ENCODE measurements at places on chromosomes 1 and 21. TPM values are rescaled to one million over a fixed set of nuclear protein-coding genes. Genes with fewer than 3 reads are reported as not detected.

DNA sequence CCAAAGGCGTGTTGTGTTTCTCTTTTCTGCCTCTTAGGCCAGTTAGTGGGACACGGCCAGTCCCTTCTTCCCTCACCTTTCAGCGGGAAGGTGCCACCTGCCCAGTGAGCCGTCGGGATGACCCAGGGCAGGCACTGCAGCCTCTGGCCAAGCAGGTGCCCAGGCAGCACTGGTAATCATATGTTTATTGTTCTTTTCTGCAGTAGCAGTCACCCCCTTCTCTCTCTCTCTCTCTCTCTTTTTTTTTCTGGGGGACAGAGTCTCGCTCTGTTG lies 38.2 kb downstream of the CRYAA start:
- no peak overlapping the region for H3K4me3 ChIP-seq
- DNase-seq: no peak
- no peaks in the 10 kb centered on the region for H3K27me3 ChIP-seq
- H3K4me1 ChIP-seq: peaks cover 12% of the 10 kb centered on the region
- no peak overlapping the region for H3K27ac ChIP-seq
- H3K36me3 ChIP-seq: no peaks in the 10 kb centered on the region

DNA sequence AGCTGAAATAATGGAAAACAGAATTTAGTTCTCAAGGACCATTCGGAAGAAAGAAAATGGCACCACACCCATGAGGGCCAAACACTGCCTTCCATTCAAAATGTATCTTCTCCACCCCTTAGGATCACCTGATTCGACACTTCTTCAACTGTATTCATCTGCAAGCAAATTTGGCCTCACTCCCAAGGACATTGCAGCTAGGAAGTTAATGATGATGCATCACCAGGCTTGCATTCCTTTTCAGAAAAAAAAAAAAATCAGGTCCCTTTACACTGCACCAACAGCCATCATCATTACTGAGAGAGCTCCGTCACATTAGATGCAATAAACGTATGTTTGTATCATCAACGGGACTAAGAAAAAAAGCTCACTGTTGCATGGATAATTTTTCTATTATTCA lies 368.3 kb downstream of the PCP4 start:
- H3K4me1 ChIP-seq: no peaks in the 10 kb centered on the region
- no peak overlapping the region for H3K4me3 ChIP-seq
- no peak overlapping the region for H3K27ac ChIP-seq
- DNase-seq: no peak
- no peaks in the 10 kb centered on the region for H3K36me3 ChIP-seq

DNA sequence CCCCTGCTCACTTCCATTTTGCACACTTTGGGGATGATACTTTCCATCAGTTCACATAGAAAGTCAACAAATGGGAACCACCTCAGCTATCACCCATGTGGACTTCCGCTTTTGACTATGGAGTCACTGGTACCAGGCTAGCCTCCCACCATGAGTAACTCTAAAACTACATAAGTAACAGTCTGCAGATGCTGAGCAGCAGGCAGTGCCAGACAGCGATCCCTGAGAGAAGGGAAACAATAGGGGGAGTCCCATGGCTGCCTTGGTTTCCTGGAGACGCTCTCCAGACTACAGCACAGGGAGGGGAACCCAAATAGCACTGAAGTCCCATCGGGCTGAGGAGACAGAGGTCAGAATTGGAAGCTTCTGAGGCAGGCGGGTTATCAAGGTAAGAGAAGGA lies 2.8 kb upstream of the TFF2 start:
- no peak overlapping the region for H3K27ac ChIP-seq
- no peaks in the 10 kb centered on the region for H3K4me1 ChIP-seq
- H3K4me3 ChIP-seq: no peak overlapping the region
- no peak for DNase-seq

GRCh38 chr1:49293016-49293415 lies 516.3 kb upstream of the BEND5 start:
- H3K27me3 ChIP-seq: no peaks in the 10 kb centered on the region
- H3K27ac ChIP-seq: no peak overlapping the region
- H3K4me3 ChIP-seq: no peak overlapping the region
- H3K36me3 ChIP-seq: no peaks in the 10 kb centered on the region
- no peak for DNase-seq

GRCh38 chr1:115609021-115609420 lies 32.7 kb upstream of the VANGL1 start:
- H3K36me3 ChIP-seq: no peaks in the 10 kb centered on the region
- no peaks in the 10 kb centered on the region for H3K27me3 ChIP-seq

DNA sequence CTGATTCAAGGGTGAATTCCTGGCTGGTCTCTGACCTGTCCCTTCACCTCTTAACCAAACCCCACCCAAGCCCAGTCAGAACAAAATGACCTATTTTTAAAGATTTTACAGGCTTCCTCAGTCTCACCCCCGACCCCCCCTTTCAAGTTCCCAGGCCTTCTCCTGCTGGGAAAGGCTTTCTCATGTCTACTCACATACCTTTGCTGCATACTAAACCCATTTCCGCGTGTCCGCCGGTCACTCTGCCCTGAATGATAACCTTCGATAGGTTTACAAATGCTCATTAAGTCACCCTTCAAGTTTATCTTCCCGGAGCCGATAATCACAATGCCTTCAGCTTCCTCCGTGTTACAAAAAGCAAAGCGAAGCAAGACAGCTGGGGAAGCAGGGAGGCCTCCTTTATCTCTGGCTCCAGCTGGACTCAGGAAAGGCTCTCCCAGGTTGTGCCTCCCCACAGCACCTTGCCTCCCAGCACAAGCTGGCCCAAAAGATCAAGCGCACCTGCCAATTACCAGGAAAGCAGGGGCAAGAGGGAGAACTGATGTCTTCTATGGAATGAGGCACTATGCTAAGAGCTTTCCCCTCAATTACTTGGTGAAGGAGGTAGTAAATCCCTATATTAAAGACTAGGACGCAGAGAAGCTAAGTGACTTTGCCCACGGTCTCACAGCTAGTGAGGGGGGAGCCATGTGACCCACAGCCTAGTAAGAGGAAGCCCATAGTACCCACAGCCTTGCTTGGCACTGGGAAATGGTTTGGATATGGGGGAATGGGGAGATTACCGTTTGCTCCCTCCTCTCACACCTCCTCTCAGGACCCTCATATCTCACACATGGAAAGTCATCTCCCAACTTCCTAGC lies 15.9 kb downstream of the SMIM12 start:
- H3K4me3 ChIP-seq: no peak overlapping the region
- no peak overlapping the region for H3K27ac ChIP-seq
- peaks cover 10% of the 10 kb centered on the region for H3K4me1 ChIP-seq
- no peak for DNase-seq
- H3K36me3 ChIP-seq: no peaks in the 10 kb centered on the region

GRCh38 chr1:226772446-226773139 lies 33.5 kb upstream of the ITPKB start:
- H3K4me1 ChIP-seq: no peaks in the 10 kb centered on the region
- no peak overlapping the region for H3K27ac ChIP-seq

DNA sequence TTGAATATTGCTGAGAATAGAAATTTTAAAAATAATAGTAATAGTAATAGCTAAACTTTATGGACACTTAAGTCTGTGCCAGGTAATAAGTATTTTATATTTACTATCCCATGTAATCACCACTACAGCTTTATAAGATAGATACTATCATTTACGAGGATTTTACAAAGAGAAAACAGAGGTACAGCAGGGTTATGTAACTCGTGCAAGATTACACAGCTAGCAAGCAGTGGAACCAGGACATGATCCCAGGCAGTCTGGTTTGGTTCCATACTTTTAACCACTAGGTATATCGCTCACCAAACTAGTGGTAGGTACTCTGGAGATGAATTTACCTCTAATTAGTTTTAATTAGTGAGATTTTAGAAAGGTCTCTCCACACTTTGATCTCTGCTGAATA lies 42.5 kb downstream of the SPAG17 start:
- no peak overlapping the region for H3K4me3 ChIP-seq
- no peaks in the 10 kb centered on the region for H3K4me1 ChIP-seq
- H3K36me3 ChIP-seq: no peaks in the 10 kb centered on the region
- H3K27ac ChIP-seq: no peak overlapping the region

AGT gene
- polyA plus RNA-seq: 8.4 TPM

FOXO6 gene
- 1.8 TPM for polyA plus RNA-seq

KIF17 gene
- 1.1 TPM for polyA plus RNA-seq

OR2T2 gene
- polyA plus RNA-seq: not detected

UTS2 gene
- polyA plus RNA-seq: 0.09 TPM
